ENCODE measurements at places on chromosomes 1 and 21. TPM values are rescaled to one million over a fixed set of nuclear protein-coding genes. Genes with fewer than 3 reads are reported as not detected.

GRCh38 chr1:30477588-30477987 lies 245.8 kb downstream of the MATN1 start:
- ATAC-seq, result no peak
- no peak overlapping the region for H3K4me3 ChIP-seq
- H3K27ac ChIP-seq, result no peak overlapping the region

DNA sequence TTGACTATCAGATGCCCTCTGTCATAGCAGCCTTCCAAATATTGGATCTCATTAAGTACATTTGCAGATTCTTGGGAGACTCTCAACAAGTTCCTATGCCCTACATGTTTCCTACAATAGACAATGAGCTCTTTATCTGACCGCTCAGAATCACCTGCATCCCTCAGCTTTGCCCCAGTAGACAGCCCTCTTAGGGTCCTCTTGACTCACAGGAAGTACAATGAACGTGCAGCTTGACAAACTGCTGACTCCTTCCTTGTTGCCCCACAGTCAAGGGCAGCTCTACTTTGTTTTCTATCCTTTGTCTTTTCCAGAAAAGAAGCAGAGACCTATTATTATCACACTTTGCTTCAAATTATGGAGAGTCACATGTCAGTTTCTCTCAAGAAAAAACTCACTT lies 27.6 kb downstream of the SLC44A5 start:
- no peaks in the 10 kb centered on the region for H3K4me1 ChIP-seq
- H3K4me3 ChIP-seq, result no peak overlapping the region
- H3K36me3 ChIP-seq, result no peaks in the 10 kb centered on the region
- ATAC-seq, result no peak

- no peak for ATAC-seq
- H3K27ac ChIP-seq, result no peak overlapping the region
- H3K4me3 ChIP-seq, result no peak overlapping the region
- no peaks in the 10 kb centered on the region for H3K36me3 ChIP-seq
- no peaks in the 10 kb centered on the region for H3K4me1 ChIP-seq
Measured at GRCh38 chr1:199976496-199977144, 50.9 kb upstream of the NR5A2 start.

DNA sequence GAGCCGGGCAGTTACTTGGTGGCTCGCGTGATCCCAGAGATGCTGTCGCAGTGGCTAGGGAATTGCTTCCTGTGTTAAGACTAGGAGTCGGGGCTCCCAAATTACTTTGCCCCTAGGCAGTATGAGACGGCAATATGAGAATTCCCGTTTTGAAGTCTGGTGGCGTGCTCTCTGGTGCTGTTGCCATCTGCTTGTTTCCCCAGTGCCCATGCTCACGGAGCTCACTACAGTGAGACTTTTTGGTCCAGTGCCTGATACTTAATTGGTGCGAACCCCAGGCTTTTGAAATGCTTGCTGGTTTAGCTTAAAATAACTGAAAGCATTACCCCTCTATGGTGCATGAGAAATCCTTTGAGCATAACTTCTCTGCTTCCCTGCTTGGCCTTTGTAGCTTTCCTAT lies 22.3 kb downstream of the AGT start:
- no peaks in the 10 kb centered on the region for H3K4me1 ChIP-seq
- H3K4me3 ChIP-seq, result no peak overlapping the region
- peaks cover 75% of the 10 kb centered on the region for H3K36me3 ChIP-seq
- H3K27ac ChIP-seq, result no peak overlapping the region

GRCh38 chr21:39655589-39655988 lies 42.8 kb downstream of the B3GALT5 start:
- H3K4me3 ChIP-seq, result no peak overlapping the region
- H3K27ac ChIP-seq, result no peak overlapping the region

DNA sequence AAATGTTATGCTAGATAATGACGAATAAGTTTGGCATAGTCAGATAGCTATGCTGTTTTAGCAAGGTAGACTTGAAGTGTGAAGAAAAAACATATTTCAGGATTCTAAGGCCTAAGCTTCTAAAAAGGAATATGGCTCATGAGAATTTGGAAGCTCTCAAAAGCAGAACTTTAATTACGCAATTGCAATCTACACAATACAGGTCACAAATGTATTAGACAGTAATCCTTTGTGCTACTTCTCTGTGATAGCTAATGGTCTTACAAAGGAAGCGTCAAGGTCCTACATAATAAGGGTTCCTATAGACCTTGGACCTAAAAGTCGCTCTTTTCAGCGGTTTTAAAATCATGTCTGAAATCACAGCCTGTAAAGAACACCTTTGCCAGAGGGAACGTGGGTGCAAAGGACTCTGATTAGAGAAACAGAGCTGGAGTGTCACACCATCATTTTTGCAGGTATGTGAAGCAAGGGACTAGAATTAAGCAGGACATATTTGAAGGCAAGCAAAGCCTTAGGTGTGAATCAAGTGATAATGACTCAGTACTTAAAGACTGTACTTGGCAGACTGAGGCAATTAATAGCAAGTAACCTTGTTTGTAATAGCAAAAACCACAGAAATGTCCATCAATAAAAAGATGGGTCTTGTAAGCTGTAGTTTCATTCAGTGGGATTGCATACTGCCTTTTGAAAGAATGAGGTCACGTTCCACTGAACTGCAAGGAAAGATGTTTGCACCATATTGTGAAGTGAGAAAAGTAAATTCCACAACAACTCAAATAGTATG lies 420.2 kb downstream of the KCTD3 start:
- H3K36me3 ChIP-seq, result no peaks in the 10 kb centered on the region
- H3K4me1 ChIP-seq, result no peaks in the 10 kb centered on the region
- no peak overlapping the region for H3K27ac ChIP-seq
- H3K27me3 ChIP-seq, result no peaks in the 10 kb centered on the region
- ATAC-seq, result no peak
- H3K4me3 ChIP-seq, result no peak overlapping the region

Gene RHBG
- not detected for total RNA-seq

Gene OLFML2B
- total RNA-seq, result not detected

Gene HSD3B1
- not detected for total RNA-seq

Gene FCRLA
- total RNA-seq, result not detected

Gene CITED4
- 2.1 TPM for total RNA-seq

Gene E2F2
- 24.1 TPM for total RNA-seq

DNA sequence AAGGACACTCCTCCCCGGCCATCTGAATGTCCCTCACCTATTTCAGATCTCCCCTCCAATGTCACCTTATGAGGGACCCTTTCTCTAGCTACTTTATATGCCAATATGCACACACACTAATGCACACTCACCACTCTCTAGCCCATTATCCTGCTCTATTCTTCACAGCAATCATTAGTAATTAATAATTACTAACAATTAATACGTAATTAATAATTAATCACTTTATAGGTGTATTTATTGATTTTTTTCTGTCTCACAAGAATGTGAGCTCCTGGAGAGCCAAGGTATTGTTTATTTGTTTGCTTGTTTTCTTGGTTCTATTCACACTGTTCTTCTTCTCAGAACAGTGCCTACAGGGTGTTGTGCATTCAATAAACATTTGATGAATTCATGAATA lies 385.2 kb upstream of the DUSP10 start:
- no peaks in the 10 kb centered on the region for H3K36me3 ChIP-seq
- H3K27me3 ChIP-seq, result peaks cover 4% of the 10 kb centered on the region
- ATAC-seq, result no peak
- H3K4me3 ChIP-seq, result no peak overlapping the region
- H3K27ac ChIP-seq, result no peak overlapping the region

DNA sequence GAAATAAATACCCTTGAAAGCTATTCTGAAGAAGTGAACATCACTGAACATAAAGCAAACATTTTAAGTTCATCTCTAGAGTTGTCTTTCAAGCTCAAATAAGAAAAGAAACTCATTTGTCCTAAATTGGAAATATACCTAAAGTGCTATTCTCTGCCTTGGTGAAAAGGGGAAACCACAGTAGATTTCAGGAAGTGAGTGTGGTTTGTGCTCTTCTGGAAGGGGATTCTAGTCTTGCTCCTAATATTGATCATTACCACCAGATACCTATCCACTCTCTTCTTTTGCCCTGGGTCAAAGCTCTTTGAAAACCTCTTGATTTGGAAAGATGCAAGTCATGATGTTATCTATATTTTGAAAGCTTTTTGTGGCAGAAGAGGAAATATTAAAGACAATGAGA lies 798.1 kb downstream of the ADGRL2 start:
- no peak for ATAC-seq
- no peaks in the 10 kb centered on the region for H3K27me3 ChIP-seq
- H3K27ac ChIP-seq, result no peak overlapping the region
- no peak overlapping the region for H3K4me3 ChIP-seq
- peaks cover 3% of the 10 kb centered on the region for H3K4me1 ChIP-seq

Gene FCGR3A
- total RNA-seq, result not detected

Gene CSMD2
- not detected for total RNA-seq

DNA sequence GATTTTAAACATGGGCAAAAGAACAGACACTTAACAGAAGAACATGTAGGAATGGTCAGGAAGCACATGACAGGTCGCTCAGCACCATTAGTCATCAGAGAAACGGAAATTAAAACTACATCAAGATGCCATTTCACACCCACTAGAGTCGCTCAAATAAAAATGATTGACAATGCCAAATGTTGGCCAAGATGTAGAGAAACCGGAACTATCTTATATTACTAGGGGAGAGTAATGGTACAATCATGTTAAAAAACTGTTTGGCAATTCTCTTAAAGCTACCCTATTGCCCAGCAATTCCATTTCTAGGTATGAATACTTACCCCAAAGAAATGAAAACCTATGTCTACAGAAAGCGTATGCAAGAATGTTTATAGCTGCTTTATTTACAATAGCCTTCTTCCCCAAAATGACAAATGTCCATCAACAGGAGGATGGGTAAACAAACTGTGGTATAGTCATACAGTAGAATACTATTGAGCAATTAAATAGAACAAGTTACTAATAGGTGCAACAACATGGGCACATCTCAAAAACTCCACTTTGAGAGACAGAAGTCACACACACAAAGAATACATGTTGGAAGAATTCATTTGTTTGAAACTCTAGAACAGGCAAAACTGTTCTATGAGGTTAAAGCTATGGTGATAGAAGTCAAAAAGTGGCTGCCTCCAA lies 92.8 kb downstream of the ETS2 start:
- H3K27ac ChIP-seq, result no peak overlapping the region
- peaks cover 25% of the 10 kb centered on the region for H3K27me3 ChIP-seq
- no peaks in the 10 kb centered on the region for H3K36me3 ChIP-seq
- no peak overlapping the region for H3K4me3 ChIP-seq

Gene CDC42
- 264 TPM for total RNA-seq

DNA sequence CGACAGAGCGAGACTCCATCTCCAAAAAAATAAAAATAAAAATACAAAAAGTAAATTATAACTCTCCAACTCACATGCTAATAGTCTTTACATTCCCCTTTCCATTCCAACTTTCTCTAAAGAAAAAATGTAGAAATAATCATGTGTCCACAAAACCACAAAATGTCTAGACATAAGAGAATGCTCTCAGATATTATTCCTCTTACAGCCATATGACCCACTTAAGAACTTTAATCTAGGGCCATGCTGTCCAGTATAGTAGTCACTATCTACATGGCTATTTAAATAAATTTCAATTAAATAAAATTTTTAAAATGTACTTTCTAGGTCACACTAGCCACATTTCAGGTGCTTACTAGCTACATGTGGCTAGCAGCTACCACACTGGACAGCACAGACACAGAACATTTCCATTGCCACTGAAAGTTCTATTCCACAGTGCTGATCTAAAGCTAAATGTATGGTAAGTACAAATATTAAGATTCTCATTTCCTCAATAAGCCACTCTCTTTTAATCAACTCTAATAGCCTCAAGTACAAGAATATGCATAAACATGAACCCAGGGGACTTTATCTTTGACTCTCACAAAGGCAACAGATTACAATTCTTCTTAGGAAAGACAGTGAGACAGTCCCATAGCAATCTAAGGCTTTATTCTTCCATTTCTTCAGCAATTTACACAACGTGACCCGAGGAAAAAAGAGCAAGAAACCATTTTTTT lies 138.6 kb downstream of the RERE start:
- H3K4me1 ChIP-seq, result peaks cover 6% of the 10 kb centered on the region
- H3K4me3 ChIP-seq, result no peak overlapping the region
- no peaks in the 10 kb centered on the region for H3K27me3 ChIP-seq

GRCh38 chr1:101697072-101697471 lies 299.7 kb downstream of the OLFM3 start:
- H3K36me3 ChIP-seq, result no peaks in the 10 kb centered on the region
- H3K27me3 ChIP-seq, result no peaks in the 10 kb centered on the region
- no peak overlapping the region for H3K4me3 ChIP-seq
- no peak overlapping the region for H3K27ac ChIP-seq

Gene TTC22
- total RNA-seq, result 10.6 TPM

- no peak overlapping the region for H3K4me3 ChIP-seq
- no peaks in the 10 kb centered on the region for H3K36me3 ChIP-seq
- no peak for ATAC-seq
- H3K27me3 ChIP-seq, result peaks cover 6% of the 10 kb centered on the region
Measured at GRCh38 chr1:245246433-245246832, 91.6 kb downstream of the KIF26B start.

DNA sequence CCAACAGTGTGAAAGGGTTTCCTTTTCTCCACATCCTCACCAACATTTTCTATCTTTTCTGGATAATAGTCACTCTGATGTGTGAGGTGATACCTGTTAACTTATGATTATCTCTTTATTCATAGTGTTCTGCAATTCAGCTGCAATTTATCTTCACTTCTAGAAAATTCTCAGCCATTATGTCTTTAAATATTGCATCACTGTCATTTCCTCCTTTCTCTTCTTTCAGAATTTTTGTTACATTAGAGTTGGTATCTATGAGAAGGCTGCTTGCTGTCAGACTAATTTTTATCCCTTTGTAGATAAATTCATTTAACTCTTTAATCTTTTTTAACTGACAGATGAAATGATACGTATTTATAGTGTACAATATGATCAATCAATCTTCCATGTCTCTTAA lies 30.5 kb upstream of the ATF3 start:
- no peak for ATAC-seq
- H3K4me3 ChIP-seq, result no peak overlapping the region
- H3K27me3 ChIP-seq, result peaks cover 7% of the 10 kb centered on the region
- H3K36me3 ChIP-seq, result no peaks in the 10 kb centered on the region

Gene WDR26
- total RNA-seq, result 75.6 TPM

DNA sequence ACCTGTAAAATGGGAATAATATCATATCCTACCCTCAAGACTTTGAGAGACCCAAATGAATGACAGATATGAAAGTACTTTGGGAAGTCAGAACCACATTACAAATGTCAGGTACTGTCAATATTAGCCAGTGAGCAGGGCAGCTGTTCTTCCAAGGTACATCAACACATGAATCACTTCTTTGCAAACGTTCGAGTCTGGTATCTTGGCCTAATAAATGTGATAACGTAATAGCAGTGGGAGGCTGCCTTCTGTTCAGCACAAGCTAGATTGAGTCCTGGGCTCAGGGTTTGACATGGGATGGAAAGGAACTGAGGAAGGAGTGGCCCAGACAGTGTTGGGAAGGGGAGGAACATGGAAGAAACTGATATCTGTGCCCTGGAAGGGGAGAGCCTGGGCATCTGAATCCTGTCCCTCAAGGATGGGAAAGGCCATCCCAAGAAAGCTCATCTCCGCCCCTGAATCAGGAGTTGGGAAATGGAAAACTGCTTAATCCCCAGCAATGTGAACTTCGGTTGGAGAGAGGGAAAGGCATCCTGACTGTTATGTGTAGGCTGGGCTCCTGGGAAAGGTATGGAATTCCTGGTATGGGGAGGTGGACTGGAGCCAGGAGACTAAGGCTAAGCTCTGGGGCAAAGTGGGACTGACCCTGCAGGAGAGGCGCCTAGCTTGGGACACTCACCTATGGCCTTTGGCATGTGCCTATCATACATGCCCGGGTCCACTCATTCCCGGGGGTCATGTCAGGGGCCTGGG lies 14.3 kb downstream of the KCNC4 start:
- peaks cover 15% of the 10 kb centered on the region for H3K36me3 ChIP-seq
- no peaks in the 10 kb centered on the region for H3K27me3 ChIP-seq
- H3K4me3 ChIP-seq, result no peak overlapping the region
- no peaks in the 10 kb centered on the region for H3K4me1 ChIP-seq
